Amygdala (tissue), 56 donors: ENCODE measurements at places on chromosomes 7 and 10.

DNA sequence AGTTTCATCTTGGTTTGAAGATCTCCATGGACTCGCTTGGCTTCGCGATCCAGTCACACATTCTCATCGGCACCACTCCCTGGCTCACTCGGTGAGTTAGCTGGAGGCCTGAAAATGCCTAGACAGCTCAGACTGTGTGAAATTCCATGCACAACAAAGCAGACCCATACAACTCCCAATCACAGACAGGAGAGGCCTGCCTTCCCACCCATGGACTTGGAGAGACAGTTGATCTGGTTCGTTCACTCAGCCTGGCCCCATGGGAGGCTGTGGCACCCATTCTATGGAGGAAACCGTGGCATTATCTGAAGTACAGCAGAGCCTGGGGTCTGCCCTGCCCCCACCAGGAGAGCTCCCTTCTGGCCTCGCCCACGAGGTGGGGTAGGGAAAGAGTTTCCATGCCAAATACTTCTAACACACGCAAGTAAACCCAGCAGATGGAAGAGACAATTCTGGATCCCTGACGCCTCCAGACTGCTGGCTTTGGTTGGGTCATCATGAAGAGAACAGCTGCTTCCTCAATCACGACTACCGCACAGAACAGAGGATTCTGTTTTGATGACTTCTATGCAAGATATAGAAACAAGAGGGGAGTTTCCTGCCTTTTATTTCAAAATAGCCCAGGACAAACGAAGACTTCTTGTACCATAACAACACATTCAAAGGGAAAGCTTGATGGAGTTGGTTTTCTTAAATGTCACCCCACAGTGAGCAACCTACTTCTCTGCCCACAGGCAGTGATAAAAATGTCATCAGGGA lies 15.9 kb downstream of the FAM53B start:
- DNase-seq, result no peak

- DNase-seq, result no peak
Measured at GRCh38 chr10:103557455-103557854, 64.0 kb downstream of the NEURL1 start.

- DNase-seq, result no peak
Measured at GRCh38 chr10:8088504-8088903, 34.0 kb downstream of the GATA3 start.

- DNase-seq, result no peak
Measured at GRCh38 chr7:40700653-40701421, 566.0 kb downstream of the SUGCT start.

DNA sequence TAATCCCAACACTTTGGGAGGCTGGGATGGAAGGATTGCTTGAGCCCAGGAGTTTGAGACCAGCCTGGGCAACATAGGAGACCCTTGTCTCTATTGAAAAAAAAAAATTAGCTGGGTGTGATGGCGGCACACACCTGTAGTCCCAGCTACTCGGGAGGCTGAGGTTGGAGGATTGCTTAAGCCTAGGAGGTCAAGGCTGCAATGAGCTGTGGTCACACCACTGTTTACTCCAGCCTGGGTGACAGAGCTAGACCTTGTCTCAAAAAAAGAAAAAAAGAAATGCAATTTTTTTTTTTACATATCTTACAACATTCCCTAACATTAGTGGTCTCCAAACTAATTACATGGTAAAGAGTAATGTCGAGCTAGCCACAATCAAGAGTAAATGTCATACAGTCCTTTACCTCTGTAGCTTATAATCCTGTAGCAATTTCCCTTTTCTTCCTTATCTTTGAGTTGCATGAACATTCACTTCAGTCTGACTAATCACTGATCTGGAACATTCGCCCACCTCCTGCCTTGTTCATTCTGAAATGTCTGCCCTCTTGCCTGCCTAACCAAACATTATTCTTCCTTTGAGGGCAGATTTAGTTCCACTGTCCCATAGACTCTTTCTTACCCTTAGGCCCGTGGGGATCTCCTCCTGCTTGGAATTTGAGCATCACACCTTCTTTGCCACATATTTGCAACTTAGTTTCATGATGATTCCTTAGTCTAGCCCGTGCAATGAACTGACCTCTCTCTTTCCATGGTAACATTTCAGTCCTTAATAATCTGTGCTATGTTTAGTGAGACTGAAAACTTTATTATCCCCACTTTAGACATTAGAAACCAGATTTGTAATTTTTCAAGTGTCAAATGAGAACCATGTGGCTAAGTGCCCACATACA lies 4.8 kb upstream of the VCL start:
- DNase-seq, result no peak

DNA sequence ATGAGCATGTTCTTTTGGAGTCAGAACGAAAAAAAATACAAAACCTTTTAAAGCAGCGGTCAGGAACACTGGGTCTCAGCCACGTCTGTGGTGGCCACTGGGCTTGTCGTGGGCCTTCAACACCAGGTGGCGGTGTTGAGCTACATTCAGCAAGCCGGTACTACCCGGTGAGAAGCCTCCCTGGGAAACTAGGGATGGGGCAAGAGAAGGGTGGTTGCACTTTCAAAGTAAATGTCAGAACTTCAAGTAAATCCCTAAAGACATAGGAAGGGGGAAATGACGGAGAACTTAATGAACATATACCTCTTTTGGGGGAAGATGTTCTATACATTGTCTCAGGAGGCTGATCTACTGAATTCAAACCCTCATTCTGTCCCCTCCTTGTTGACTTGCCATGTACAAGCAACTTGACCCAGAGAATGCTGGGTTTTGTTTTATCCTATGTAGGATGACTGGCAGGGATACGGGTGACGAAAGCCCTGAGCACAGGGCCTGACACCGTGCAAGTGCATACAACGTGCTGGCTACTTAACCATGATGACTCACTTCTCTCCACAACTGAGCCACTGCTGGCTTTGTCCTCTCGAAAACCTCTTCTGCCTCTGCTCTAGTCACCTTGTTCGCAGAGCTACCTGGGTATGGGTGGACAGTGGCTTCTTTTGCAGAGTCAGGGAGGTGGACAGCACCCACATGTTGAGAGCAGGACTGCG lies 49.0 kb upstream of the BAMBI start:
- no peak for DNase-seq

GRCh38 chr7:44416941-44417340 lies 73.5 kb downstream of the NUDCD3 start:
- no peak for DNase-seq

- no peak for DNase-seq
Measured at GRCh38 chr10:132230557-132231210, 43.9 kb downstream of the DPYSL4 start.

DNA sequence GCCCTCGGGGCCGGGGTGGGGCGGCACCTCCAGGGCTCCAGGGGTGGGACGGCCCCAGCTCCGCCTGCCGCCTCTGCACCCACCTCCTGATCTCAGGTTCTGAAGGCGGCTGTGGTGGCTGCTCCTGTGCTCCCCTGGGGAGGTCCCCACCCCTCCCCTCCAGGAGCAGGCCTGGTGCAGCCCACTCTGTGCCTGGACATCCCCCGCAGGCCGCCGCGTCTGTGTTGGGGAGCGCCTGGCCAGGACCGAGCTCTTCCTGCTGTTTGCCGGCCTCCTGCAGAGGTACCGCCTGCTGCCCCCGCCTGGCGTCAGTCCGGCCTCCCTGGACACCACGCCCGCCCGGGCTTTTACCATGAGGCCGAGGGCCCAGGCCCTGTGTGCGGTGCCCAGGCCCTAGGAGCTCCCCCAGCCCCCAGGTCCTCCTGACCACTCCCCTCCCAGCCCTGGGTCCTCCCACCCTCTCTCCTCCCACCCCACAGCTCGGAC lies 5.5 kb downstream of the CYP2W1 start:
- DNase-seq, result no peak

- no peak for DNase-seq
Measured at GRCh38 chr10:6195376-6195775, 7.4 kb upstream of the PFKFB3 start.

- DNase-seq, result no peak
Measured at GRCh38 chr10:118734475-118734874, 20.3 kb downstream of the CACUL1 start.

DNA sequence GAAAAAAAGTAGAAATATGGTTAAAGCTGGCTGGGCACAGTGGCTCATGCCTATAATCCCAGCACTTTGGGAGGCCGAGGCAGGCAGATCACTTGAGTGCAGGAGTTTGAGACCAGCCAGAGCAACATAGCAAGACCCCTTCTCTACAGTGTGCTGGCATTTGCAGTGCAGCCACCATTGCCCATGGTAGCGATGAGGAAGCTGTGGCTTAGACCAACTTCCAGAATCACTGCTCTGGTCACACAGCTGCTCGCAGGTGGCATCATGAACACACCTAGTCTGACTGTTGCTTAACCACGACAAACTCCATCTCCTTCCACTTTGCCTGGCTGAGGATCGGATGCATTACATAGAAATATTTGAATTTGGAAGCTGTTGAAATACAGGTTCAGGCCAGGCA lies 137.1 kb downstream of the CUX1 start:
- DNase-seq, result no peak

DNA sequence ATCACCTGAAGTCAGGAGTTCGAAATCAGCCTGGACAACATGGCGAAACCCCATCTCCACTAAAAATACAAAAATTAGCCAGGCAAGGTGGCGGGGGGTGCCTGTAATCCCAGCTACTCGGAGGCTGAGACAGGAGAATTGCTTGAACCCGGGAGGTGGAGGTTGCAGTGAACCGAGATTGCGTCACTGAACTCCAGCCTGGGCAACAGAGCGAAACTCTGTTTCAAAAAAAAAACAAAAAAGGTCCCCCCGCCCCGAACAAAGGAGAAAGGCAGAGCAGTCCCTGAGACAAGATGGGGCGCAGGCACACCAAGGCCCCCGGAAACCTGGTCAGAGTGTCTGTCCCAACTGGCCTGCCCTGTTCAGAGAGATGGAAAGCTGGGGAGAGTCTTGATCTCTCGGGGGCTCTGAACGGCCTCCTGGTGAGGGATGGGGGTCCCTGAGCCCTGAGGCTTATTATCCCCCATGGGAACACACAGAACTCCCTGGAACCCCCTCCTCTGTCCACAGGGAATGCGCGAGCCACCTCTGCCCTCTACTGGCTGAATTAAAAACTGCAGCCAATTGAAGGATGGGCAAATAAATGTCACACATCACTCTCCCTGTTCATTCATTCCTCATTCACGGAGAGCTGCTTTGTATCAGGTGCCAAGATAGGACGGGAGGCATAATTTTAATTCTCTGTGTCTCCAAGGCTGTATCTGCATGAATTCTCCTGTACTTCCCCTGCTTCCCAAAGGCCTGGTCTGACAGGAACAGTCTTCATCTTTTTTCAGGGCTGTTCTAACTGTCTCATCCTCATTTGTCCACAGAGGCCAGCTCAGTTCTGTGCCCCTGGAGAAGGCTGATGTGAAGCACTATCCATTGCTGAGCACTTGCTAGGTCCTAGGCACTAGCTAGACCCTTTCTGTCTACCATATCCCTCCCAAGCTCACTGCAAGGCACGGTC lies 28.9 kb downstream of the MAT1A start:
- DNase-seq, result no peak

GRCh38 chr10:105963334-105963884 lies 1201.1 kb downstream of the SORCS1 start:
- DNase-seq, result no peak

- DNase-seq, result no peak
Measured at GRCh38 chr10:128338951-128339350, 212.7 kb upstream of the MKI67 start.

- no peak for DNase-seq
Measured at GRCh38 chr7:112462236-112462635, 12.0 kb downstream of the IFRD1 start.

- no peak for DNase-seq
Measured at GRCh38 chr10:126101325-126101724, 205.0 kb downstream of the FANK1 start.

DNA sequence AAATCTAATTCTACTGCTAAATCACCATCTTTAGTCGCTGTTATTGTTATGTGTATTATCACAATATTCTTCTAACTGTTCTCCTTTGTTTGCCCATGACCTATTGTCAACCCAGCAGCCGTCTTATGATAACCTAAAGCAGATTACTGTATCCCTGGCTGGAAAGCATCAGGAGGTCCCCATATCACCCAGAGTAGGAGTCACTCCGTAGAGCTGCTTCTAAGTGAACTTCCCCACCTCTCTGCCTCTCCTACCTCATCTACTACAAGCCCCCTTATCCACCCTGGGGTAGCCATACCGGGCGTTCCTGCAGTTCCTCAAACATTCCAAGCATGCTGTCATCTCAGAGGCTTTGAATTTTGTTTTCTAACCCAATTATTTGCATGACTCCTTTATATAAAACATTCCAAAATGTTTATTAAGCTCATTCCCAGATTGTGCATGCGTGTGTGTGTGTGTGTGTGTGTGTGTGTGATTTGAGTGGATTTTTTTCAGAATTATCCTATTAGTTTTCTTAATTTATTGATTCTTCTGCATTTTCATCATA lies 39.7 kb downstream of the POU6F2 start:
- DNase-seq, result no peak

DNA sequence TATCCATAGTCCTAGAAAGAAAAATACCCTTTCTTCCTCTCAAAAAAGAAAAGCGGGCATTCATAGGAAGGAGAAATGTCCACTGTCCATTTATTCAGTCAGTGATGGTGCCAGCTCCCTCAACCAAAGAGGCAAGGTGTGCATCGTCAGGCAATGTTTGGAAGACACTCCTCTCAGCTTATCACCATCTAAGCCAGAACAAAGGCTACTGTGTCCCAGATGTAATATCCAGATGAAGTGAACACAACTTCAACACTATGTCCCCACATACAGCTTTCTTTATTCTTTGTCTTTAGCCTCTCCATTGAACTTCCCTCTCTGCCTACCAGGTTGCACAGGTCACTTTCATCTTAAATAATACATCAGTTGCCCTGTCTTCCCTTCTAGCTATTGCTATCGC lies 131.4 kb upstream of the RNF32 start:
- no peak for DNase-seq

- no peak for DNase-seq
Measured at GRCh38 chr7:68722044-68722443, 876.2 kb upstream of the AUTS2 start.

GRCh38 chr10:93028883-93029282 lies 31.7 kb upstream of the CYP26C1 start:
- no peak for DNase-seq

- no peak for DNase-seq
Measured at GRCh38 chr7:67021260-67021659, 24.6 kb downstream of the TYW1 start.

GRCh38 chr10:24255881-24256311 lies 47.0 kb downstream of the KIAA1217 start:
- no peak for DNase-seq

DNA sequence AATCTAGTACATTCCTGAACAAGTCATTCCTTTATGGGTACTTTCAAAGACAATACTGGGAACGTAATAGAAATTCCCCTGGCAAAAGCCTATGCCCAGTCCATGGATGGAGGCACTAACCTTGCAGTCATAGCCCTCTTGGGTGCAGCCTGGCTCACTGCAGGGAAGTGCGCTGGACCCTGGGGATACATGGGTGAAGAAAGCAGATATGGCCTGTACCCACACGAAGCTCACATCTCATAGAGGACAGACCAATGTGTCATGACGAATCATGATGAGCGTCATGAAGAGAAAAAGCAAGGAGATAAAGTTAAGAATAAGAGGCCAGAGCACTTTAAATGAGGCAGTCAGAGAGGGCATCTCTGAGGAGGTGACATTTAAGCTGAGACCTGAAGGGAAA lies 11.8 kb downstream of the PRLHR start:
- no peak for DNase-seq
